NCI-H1417 (cell line): ENCODE measurements at places on chromosomes 11 and 22.
A peak's percentile ranks its signal among the peaks of the same experiment; 100 is the strongest.

DNA sequence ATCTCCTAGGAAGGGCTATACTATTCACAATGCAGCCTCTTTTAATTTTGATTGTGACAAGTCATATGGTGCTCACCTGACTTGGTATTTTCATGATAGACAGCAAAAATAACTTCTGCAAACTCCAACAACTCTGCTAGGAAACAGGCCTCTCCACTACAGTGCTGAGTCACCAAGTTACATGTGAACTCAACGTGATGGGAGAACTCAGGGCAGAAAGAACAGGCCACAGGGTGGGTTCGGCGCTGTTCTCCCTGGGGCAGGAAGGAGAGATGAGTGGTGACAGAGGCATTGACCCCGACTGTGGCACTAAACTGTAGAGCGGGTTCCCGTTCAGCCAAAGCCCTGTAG, 76.6 kb upstream of the UCP3 start:
- DNase-seq = no peak

GRCh38 chr11:47595029-47595428, 818 bp upstream of the C1QTNF4 start:
- no peak for DNase-seq

- peak; percentile 71 for DNase-seq
These were observed 35.6 kb downstream of the KCNJ1 start for GRCh38 chr11:128831174-128832120.

DNA sequence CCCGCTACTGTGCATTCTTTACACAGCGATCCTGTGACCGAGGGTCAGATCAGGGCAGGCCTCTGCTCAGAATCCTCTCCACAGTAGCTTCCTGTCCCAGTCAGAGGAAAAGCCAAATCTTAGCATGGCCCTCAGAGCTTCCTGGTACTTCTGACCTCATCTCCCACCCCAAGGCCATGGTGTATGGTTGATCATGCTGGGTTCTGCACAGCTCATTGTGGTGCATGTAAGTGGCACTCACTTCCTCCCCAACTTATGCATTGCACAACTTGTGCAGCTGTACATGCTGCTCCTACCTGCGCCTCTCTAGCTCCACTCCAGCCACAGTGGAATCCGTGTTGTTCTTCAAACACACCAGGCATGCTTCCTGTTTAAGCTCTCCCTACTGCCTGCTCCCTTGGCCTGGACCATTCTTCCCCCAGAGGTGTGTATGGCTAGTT, 20.3 kb downstream of the BMAL1 start:
- no peak for DNase-seq

- DNase-seq = no peak
These were observed 26.6 kb upstream of the CABP7 start for GRCh38 chr22:29693161-29693560.

DNA sequence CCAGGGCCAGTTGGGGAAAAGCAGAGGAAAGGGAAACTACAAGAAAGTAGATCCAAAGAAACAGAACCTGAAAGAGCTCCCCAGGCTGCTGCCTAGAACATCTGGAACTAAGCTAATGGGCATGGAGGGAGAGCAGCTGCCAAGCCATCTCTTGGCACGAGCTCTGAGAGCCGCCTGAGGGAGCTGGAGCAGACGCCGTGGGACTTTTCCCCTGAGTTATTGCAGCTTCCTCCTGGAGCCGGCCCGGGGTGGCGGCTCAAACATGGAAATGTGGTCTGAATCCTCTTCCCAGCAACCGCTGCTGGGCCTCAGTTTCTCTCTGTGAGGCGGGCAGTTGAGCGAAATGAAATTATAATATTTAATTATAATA, 41.8 kb downstream of the LIF start:
- no peak for DNase-seq
